Activated T-cell treated with anti-CD3 and anti-CD28 coated beads, Interleukin-2, amount 50 U/mL, for 72 hours (primary cell): ENCODE measurements at places on chromosomes 6 and 20. TPM values are rescaled to one million over a fixed set of nuclear protein-coding genes. Genes with fewer than 3 reads are reported as not detected.

- peak; percentile 12 for DNase-seq
These were observed 21.2 kb upstream of the NFATC2 start for GRCh38 chr20:51563486-51564332.

DNA sequence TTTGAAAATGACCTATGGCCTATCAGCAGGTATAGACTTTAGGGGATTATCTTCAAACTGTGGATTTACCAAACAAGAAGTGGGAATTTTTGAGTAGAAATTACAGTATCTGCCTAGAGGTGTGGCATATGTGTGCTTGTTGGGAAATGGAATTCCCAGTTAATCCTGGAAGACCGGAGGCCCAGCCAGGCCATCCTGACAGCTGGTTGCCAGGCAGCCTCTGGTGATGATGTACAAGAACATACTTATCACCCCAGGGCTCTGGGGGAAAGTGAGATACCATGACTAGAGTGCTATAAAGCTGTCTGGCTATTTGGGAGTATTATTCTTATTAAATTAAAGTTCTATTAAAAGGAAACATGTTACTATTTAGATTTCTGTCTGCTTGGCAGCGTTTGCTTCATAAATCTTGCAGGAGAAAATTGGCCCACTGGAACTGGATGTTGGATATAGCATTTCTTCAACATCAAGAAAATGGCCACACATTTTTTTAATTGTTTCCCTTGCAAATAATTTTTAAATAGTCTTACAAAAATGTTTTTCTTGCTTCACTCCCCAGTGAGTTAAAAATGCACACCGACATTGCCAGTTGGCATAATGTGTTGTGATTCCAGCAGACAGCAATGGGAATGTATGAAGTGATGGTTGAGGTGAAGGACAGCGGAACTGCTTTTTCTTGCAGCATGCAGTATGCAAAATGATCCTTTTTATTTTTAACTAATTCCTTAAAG, 187.8 kb downstream of the MYLK4 start:
- no peak for DNase-seq

DNA sequence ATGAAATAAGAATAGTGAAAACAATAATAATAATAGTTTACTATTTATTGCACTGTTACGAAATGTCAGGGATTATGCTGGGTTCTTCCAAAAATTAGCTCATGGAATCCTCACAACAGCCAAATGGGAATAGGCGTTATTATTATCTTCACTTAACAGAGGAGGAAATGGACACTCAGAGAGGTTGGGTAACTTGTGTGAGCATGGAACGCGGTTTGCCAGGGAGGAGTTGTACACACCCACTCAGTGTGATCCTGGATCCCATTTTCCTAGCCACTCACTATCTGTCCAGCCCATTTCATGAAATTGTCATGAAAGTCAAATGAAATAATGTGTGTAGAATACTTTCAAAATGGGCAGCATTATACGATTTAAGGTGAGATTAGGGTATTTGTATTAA, 4.6 kb downstream of the NELFCD start:
- no peak for DNase-seq

The LAMA4 gene
- not detected for total RNA-seq

- DNase-seq = no peak
These were observed 7.9 kb downstream of the ADRM1 start for GRCh38 chr20:62310757-62311121.

GRCh38 chr20:37627060-37627766, 66.6 kb upstream of the CTNNBL1 start:
- DNase-seq = peak; percentile 41

- no peak for DNase-seq
These were observed 41.6 kb upstream of the ZNF217 start for GRCh38 chr20:53635221-53635620.

The ASIP gene
- total RNA-seq = not detected
